ENCODE measurements at places on chromosomes 4 and X.
A peak's percentile ranks its signal among the peaks of the same experiment; 100 is the strongest.

DNA sequence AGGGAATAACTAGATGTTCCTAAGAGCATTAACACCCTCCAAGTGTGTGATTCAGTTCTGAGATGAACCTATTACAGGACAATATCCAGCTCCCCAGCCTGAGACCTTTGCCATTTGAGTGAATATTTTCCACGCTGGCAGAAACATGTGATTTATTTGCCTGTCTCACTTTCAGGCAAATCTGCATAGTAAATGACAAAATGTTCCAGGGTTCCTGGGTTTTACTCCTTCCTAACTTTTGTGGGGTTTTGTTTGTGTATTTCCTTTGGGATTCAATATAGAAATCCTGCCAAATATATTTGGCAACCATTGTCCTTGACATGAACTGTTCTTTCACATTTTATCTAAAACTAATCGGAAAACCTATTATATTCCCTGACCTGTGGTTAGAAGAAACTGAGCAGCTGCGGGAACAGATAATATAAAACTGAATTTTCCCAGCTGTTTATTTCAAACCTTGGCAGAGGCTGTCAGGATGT lies 12.5 kb downstream of the F8 start:
- DNase-seq = no peak

DNA sequence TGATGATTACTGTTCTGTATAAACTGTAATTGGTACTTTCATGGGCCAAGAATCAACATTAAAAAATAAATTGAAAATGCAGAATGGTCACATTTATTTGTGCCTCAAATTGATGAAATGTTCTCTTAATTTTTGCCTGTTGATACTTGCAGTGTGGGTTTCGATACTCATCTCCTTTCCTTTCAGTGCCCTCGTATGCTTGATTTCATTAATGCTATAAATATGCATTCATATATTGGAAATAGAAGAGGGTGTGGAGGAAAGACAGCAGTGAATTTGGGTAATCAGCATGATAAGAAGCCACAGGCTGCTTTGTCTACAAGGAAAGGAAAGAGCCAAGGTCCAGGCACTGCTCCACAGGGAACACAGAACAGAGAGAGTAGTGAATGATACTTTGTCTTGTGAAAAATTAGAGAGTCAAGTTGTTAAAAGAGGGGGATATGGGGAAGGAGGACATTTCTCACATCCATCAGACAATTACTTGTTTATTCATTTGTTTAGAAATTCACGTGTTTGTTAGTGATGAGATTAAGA lies 1.0 kb upstream of the DDX60 start:
- DNase-seq = no peak

GRCh38 chr4:78527103-78527502 lies 24.5 kb upstream of the ANXA3 start:
- DNase-seq = no peak

- DNase-seq = no peak
These were observed 4.3 kb upstream of the FGG start for GRCh38 chr4:154616731-154617130.

GRCh38 chr4:85126991-85127591 lies 160.6 kb upstream of the WDFY3 start:
- no peak for DNase-seq

DNA sequence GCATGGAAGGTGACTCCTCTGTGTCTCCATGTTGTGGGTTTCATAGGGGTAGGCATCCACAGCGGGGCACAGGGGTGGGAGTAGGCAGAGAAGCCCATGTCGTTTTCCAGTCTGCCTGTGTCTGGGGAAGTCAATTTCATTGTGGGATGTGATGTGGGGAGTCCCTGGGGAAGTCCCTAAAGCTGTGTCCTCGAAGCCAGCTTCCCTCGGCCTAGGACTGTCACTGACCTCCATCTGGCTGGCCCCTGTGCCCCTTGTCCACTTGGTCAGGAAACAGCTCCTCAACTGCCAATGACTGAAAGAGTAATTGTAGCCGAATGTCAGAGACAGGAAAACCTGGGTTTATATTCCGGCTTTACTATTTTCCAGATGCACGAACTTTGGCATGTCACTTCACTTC lies 109.6 kb downstream of the DRD5 start:
- DNase-seq = no peak

- no peak for DNase-seq
These were observed 796.8 kb downstream of the ADGRL3 start for GRCh38 chr4:61996943-61997342.

- DNase-seq = no peak
These were observed 177.0 kb downstream of the FAM13A start for GRCh38 chr4:88879991-88880390.

DNA sequence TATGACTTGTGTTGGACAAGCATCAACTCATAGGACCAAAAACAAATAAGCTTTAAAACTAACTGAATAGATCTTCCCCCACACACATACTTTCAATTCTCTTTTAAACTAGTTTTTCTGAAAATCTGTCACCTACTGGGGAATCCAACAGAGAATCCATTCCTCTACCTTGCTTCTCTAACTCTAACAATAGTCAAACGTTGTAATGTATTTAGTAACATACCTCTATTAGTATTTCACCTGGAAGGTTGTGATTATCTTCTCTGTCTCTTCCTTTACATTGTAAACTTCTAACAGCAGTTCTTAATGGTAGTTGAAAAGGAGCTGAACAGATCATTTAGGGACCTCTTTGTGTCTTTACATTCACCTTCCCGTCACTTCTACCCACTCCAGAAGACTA lies 337.1 kb upstream of the FAM241A start:
- no peak for DNase-seq

DNA sequence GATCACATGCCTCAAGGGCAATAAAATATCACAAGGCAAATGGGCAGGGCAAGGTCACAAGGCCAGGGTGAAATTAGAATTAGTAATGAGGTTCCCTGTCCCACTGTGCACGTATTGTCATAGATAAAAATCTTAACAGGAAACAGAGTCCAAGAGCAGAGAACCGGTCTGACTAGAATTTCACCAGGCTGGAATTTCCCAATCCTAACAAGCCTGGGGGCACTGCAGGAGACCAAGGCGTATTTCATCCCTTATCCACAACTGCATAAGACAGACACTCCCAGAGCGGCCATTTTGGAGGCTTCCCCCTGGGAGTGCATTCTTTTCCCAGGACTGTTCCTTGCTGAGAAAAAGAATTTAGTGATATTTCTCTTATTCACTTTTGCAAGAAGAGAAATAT lies 25.9 kb upstream of the PRDM5 start:
- peak; percentile 58 for DNase-seq

DNA sequence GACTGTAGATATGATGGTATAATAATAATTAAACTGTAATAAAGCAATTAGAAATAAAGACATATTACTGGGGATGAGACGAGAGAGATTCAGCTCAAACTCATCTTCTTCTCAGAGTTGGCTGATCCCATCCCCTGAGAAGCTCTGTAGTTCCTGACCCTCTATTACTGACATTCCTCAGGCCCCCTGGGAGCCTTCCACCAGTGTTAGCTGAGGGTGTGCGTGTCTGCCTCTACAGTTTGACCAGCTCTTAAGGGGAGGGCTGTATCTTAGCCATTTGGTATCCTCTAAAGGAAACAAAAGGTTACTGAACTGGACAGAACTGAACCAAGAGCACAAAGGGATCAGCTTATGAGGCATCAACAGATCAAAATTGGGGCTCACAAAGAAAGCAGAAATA lies 11.2 kb downstream of the FHDC1 start:
- no peak for DNase-seq

DNA sequence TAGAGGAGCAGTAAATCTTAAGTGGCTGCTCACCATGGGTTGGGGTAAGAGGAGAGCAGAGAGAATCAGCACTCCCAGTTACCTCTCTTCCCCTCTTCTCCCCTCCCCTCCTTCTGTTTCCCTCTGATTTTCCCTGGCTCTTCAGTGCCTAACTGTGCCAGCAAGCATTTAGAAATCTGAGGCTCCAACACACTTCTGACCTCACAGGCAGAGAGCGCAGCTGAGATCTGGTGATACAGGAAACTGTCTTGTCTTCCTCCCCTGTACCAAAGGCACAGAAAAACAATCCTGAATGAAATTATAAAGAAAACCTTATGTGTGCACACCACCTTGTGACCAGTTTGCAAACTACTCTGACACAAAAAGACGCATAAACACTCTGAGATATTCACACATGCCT lies 82.4 kb upstream of the SMIM10 start:
- peak; percentile 14 for DNase-seq

GRCh38 chrX:117978402-117978801 lies 138.2 kb downstream of the KLHL13 start:
- no peak for DNase-seq

DNA sequence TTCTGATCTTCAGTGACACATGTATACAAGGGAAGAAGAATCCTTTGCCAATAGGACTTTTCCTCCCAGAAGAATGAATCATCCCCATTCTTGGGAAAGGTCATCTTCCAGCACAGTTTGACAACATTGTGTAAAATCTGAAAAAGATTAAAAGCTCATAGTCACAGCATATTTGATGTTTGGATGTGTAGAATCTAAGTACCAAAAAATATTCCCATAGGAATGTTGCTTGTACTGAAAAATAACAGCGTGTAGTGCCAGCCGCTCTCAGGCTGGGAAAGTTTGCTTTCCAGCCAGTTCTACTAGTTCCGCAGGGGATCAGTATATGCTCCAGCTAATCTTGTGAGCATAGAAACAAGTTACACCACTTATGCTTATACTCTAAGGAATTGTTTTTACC lies 74.7 kb upstream of the IL13RA1 start:
- DNase-seq = no peak

GRCh38 chr4:67549123-67549522 lies 3.8 kb upstream of the CENPC start:
- DNase-seq = no peak

DNA sequence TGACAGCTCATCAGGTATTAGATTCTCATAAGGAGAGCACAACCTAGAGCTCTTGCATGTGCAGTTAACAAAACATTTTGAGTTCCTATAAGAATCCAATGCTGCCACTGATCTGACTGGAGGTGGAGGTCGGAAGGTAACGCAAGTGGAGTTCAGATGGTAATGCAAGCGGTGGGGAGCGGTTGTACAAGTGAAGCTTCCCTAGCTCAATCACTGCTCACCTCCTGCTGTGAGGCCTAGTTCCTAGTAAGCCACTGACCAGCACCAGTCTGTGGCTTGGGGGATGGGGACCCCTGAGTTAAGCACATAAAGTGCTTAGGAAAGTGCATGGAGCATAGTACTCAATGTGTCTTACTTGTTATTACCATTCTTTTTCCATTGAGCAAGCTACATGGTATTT lies 983.2 kb upstream of the IGFBP7 start:
- peak; percentile 1 for DNase-seq

DNA sequence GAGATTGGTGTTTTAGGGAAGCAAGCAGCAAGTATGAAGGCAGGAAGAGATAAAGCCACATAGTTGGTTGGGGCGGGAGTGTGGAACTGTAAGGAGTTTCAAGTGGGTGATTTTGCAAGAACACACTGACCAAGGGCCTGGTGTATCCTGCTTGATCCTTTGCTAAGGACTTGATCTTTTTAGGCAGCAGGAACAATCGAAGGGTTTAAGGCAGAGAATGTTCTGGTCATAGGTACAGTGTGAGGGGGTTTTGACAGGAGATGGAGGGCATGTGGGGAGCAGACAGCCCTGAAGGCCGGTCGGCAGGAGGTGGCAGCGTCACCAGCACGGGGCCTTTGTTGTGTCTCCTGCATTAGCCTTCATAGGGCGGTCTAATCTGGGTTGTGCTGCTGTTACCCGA lies 54.7 kb downstream of the FAM193A start:
- peak; percentile 71 for DNase-seq

DNA sequence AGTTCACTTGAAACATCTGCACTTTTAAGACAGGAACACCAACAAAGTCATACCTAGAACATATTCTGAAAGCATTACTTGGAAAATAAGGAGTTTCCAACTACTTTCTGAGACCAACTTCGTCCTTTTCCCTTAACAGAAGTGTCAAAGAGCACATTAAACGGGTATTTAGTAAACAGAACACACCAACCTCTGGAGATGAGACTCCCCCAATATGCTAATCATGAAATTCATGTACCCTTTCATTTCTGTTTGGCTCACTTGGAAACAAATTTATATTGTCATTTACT lies 69.2 kb downstream of the NOCT start:
- no peak for DNase-seq

DNA sequence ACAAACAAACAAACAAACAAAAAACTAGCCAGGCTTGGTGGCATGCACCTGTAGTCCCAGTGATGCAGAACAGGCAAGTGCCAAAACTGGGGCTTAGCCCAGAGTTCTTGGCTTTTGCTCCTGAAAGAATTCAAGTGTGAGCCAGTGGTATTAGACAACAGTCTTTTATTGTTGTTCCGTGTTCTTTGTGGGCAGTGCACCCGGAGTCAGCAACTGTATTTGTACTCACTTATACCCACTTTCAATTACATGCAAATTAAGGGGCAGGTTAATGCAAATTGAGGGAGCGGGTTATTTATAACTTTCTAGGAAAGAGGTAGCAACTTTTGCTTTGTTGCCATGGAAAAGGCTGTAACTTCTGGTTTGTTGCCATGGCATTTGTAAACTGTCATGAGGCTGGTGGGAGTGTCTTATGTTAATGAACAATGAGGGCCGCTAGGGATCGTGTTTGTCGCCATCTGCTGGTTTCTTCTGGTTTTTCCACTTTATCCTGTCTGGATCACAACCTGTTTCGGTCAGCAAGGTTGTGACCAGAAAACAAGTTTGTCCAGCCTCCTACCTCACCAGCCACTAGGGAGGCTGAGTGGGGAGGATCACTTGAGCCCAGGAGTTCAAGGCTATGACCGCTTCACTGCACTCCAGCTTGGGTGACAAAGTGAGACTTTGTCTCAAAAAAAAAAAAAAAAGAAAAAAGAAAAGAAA lies 88.8 kb upstream of the ESX1 start:
- peak; percentile 93 for DNase-seq

DNA sequence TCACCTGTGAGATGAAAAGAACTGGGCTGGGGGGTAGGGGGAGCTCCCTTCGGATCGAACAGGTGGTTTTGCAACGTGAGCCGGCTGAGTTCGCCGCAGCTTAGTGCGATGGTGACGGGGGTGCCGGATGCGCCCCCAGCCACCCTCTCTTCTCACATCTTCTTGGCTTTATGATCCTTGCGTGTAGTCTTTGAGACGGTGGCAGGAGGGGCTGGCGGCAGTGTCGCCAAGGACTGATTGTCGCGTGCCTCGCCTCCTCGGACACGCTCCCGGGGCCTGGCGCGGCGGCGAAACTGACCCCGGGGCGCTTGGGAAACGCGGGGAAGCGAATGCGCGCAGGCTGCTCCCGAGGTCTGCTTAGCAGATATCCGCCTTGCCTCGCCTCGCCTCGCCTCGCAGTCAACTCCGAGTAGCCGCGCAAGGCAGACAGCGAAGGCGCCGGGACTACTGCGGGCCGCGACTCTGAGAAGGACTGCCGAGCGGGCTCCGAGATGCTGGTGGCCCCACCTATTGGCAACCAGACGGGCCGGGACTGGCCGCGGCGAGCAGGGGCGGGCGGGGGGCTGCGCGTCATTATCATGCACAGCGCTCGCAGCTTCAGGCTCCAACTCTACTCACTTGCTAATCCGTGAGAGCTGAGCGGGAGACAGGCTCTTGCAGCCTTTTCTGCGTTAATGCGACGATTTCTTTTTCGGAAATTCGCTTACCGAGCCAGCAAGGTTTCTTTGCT lies 1.5 kb downstream of the GRID2 start:
- DNase-seq = peak; percentile 95
